ENCODE measurements at places on chromosomes 13 and 19.

DNA sequence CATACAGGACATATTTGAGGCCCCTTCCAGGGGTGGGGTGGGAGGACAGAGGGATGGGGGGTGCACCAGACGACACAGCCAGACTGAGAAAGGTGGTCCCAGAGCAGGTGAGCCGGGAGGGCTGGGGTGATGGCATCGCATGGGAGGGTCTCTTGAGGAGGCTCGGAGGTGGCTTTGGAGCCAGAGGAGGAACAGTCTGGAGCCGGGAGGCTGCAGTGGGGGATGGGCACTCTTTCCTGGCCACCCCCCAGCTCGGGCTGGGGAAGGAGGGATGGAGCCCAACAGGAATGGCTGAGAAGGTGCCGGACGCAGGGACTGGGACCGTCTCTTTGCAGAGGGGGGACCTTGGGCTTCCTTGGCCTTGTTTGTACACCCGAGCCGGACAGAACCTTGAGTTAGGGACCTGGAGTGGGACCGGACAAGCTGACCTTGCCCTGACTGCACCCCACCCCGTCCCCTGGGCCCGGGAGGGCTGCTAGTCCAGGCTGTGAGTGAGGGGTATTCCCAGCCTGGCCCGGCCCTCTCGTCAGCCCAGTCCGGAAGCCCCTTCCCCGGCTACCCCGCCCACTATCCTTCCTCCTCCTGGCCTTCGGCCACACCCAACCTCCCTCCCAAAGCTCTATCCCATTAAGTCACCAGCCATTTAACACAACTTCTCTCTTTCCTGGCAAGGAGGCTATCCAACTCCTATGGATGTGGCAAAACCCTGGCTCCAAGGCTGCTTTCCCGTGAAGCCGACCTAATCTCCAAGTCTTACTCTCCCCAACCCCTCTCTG is 816 bp upstream of the TBXA2R start:
- DNase-seq = peak; percentile 40

- no peak for DNase-seq
Observed at GRCh38 chr13:38321654-38322053, 28.0 kb upstream of the UFM1 start.

DNA sequence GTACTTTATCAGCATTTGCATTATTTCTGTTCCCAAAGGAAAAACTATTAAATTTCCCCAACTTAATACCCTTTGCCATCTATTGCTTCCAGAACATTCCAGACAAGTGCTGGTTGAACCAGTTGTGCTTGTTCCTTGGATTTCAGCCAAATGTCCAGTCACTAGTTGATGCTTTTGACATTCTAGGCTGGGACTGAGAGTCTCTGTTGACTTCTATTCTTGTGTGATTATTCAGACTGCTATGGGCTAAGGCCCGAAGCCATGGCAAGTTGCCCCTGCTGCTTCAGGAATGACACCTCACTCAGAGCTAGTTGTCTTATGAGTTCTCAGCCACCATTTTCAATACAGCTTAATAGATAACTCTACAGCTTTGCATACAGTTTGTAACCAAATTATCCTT is 458.1 kb upstream of the ARGLU1 start:
- peak; percentile 2 for DNase-seq

- no peak for DNase-seq
Observed at GRCh38 chr19:45249261-45250033, 1.6 kb upstream of the MARK4 start.

- no peak for DNase-seq
Observed at GRCh38 chr13:90719461-90719860, 628.0 kb upstream of the MIR17HG start.

DNA sequence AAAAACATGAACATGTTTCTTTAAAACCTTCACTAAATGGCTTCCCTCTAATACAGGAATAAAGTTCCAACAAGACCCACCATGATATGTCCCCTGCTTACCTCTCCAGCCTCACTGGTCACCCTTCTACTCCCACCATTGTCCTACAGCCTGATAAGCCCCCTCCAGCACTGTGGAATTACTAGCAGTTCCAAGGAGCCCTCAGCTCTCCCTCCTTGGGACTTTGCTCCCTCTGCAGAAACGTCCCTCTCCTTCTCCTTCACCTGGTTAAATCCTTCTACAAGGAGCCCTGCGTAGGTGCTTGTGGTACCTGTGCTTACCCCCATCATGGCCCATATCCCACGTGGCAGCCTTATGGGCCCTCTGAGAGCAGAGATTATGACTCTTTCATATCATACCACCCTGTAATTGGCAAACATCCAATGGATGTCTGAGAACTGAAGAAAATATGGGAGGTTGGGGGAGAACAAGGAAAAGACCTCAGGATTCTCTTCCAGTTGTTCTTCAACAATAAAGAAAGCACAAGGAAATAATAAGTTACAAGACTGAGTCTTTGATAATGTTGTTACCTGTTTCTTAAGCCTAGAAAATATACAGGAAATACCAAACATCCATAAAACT is 26.1 kb upstream of the DOCK9 start:
- no peak for DNase-seq

- peak; percentile 82 for DNase-seq
Observed at GRCh38 chr13:41065078-41065477, 3.8 kb downstream of the WBP4 start.

DNA sequence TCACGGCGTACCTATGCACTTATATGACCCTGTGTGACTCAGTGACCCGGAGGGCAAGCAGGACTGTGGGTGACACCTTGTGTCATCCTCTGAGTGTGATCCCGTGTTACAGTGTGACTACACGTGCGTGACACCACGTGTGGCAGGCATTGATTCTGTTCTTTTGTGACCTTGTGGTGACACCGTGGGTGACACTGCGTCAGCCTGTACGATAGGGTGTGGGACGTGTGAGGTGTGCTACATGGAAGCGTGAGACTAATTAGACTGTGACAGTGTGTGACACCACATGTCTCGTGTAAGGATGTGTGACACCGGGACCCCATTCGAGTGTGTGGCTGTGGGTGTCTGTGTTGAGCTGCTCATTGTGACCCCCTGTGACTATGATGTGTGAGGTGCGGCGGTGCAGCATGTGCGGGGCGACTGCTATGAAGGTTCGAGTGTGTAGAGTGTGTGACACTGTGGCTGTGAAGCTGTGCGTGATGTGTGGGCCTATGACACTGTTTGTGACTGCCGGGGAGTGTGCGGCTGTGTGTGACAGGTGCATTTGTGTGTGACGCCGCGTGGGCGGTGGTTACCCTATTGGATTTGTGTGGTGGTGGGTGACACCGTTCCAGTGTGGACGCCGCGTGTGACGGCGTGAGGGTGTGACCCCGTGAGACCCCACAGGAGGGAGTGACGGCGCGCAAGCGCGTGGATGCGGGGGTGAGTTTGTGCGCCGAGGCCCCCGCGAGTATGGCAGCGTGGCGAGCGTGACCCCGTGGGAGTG is 399 bp upstream of the SPTBN4 start:
- no peak for DNase-seq

- DNase-seq = no peak
Observed at GRCh38 chr19:5232798-5233505, 107.7 kb downstream of the PTPRS start.

- no peak for DNase-seq
Observed at GRCh38 chr13:26168237-26168814, 53.8 kb downstream of the RNF6 start.

DNA sequence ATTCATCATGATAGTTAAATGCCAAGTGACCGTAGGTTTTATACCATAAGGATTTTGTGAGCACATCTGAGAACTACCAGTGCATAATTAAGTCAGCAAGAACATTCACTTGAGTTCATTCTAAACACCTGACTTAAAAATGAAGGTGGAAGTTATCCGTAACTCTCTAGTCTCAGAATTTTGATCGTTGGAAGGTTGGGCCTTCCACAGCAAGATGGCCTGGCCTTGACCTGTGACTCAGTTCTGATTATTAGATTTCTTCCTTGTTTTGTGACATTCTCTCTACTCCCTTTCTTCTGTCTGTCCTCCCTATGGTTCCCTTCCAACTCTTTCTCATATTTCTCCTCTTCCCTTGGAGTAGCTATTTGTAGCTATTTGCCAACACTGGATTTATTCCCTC is 20.0 kb upstream of the WDFY2 start:
- no peak for DNase-seq

- no peak for DNase-seq
Observed at GRCh38 chr19:33456845-33457220, 64.8 kb downstream of the PEPD start.

DNA sequence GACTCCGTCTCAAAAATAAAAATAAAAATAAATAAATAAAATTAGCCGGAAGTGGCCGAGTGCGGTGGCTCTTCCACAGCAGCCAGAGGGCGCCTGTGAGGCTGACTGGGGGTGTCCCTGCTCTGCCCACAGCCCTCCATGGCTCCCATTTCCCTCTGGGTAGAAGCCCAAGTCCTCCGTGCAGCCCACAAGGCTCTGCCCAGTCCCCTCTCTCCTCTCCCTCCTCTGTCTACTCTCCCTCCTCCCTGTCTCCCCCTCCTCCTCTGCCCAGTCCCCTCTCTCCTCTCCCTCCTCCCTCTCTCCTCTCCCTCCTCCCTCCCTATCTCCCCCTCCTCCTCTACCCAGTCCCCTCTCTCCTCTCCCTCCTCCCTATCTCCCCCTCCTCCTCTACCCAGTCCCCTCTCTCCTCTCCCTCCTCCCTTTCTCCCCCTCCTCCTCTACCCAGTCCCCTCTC is 20.4 kb downstream of the MISP start:
- peak; percentile 55 for DNase-seq

DNA sequence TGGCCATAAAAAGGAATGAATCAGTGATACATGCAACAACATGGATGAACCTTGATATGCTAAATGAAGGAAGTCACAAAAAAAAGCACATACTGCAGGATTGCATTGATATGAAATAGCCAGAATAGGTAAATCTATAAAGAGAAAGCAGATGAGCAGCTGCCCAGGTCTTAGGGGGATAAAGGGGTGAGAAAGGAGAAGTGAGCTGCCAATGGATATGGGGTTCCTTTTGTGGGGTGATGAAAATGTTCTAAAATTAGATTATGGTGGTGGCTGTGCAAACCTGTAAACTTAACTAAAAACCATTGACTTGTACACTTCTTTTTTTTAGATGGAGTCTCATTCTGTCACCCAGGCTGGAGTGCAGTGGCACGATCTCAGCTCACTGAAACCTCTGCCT is 12.1 kb downstream of the HAS1 start:
- DNase-seq = no peak

DNA sequence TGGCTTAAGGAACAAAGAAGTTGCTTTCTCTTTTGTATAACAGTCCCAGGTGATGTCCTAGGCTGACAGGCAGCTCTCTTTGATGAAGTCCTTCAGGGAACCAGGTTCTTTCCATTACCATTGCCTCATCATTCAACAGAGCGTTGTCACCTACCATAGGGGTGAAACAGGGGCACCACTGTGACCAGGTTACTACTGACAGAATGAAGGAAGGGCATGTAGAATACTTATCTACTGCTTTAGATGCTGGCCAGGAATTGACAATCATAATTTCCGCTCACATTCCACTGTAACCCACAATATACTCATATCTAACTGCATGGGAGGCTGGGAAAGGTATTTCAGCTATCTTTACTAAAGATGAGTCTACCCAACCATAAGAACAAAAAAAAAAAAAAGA is 148.0 kb upstream of the FNDC3A start:
- no peak for DNase-seq

GRCh38 chr19:39405958-39406655 is 540 bp upstream of the ZFP36 start:
- DNase-seq = no peak

GRCh38 chr19:15126131-15126910 is 19.1 kb downstream of the SYDE1 start:
- no peak for DNase-seq

DNA sequence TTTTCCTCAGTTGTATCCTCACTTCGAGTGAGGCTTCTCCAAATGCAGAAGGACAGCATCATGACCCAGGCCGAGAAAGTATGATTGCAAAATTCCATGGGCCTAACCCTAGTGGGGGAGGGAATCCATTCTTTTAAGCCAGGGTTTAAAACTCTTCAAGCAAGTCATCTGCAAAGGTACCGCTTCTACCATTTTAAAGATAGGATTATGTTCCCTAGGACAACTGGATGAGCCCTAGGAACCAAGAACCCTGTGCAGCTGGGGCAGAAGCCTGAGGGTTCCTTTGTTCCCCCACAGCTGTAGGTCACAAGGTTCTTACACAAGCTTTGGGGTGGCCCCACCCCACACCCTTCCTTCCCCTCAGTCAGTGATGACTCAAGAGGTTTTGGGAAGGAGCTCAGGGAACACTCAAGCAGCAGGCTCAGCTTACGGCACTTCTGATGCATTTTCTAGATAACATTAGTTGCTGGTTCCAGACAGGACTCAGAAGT is 13.5 kb downstream of the ARL11 start:
- DNase-seq = peak; percentile 94

DNA sequence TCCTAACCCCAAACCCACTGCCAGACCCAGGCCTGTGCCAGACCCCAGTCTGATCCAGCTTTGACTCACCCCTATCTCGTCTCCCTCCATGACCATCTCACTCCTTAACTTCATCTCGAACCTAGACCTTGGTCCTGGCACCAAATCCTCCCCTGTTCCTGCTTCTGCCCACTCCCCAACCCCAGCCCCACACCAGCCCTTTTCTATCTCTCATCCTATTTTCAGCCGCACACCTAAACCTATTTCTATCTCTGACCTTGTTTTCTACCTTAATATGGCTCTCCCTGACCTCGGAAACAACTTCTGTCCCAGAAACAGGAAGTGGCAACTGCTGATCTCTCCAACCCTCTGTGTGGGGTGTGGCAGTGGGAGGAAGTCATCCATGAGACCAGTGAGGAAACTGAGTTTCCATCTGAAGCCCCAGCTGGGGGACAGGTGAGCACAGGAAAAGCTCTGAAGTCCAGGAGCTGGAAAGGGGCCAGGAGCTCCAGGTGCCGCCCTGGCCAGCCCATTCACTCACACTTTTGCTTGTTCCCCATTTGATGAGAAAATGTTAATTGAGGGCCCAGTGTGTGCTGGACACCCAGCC is 13.7 kb downstream of the PTH2 start:
- DNase-seq = no peak

DNA sequence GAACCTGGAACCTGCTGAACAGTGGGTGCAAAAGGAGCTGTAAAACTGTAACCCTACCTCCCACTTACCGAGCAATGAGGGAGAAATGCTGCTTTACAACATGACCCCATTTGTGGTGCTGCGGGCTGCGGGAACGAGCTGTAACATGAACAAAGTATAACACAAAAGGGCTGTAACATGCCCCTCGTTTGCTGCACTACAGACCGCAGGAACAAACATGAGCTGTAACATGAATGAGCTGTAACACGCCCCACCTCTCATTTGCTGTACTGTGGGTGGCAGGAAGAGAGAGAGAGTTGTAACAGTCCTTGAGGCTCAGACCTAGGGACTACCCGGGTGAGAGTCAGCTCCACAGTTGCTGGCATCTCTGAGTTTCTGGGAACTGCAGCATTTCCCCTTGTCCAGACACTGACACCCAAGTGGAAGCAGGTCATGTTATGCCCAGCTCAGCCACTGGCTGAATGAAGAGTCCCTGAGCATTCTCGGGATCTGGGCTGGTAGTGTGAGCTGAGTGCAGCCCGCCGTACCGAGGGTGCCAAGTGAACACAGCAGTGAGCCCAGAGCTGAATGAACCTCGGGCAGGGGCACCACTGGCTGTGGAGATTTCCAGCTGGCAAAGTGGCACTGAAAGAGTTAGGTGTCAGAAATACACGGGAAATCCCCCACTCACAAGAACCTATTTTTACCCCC is 1385.3 kb upstream of the SPRY2 start:
- DNase-seq = no peak

GRCh38 chr19:18650021-18650390 is 13.2 kb downstream of the KLHL26 start:
- peak; percentile 50 for DNase-seq

GRCh38 chr19:56360841-56361240 is 32.5 kb downstream of the ZNF582 start:
- DNase-seq = no peak
